ENCODE measurements at places on chromosomes 3 and 15.

- no peak for DNase-seq
Observed at GRCh38 chr15:99209326-99209725, 40.1 kb downstream of the TTC23 start.

DNA sequence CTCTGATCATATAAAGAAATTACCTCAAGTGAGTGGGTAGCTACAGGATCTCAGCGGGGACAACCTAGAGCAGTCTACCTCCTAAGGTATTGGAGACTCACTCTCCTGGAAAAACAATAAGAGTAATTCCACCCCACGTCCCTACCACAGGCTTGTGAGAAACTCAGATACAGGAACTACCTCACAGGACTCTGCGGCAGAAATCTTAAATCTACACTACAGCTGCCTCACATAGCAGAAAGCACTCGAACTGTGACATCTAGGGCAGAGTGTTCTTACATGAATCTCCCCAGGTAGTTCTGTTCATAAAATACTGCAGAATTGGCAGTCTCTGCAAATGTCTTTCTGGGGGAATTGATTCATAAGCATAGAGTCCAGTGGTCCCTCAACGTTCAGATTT lies 382.9 kb upstream of the IL12A start:
- DNase-seq = no peak

DNA sequence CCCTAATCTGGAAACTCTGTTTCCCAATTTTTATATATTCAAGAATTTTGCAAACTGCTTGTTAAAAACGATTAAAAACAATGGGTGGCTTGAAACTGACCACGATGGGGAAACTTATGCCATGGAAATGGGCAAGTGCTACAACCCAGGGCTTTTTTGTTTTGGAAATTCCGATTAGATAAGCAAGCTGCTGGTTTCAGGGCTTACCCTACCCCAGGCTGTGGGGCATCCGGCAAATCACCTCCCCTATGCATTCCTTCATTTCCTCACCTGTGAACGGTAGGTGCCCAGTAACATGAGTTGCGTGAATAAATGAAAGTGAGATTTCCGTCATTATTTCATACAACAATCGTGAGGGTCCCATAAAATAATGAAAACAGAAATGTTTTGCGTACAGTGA lies 34.3 kb downstream of the ST6GAL1 start:
- peak; percentile 69 for DNase-seq

- DNase-seq = peak; percentile 72
Observed at GRCh38 chr3:128787256-128788253, 61.6 kb downstream of the RAB7A start.

DNA sequence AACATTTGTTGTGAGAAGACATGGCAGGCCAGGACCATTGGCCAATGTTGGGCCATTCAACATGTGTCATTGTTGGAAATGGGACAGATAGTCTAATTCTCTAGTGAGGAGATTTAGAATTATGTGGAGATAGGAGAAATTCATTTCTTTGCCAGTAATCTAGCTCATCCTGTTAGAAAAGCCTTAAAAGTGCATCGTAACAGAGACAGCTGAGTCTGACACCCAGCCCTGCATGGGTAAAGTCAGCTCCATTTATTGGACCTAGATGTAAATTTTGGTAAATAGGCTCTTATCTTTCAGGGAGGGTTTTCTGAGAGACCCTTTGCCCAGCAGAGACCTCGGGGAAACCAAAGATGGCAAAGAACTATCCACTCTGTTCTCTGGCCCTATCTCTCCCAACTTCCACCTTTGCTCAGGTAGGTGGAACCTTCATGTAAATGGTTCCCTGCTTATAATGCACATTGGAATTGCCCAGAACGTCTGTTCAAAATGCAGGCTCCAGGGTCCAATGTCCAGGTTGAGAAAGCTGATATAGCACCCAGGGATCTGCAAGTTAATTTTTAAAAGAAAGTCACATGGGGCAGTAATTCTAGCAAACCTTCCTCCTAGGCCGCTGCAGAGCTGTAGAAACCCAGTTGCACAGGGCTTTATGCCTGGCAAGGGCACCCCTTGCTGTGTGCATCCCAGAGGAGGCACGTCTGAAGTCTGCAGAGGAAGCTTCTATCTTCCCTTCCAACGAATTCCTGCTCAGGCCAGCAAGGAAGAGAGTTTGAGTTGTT lies 365.9 kb upstream of the PROK2 start:
- DNase-seq = no peak

- no peak for DNase-seq
Observed at GRCh38 chr3:180142041-180142440, 105.3 kb upstream of the PEX5L start.

GRCh38 chr3:71547249-71548198 lies 36.0 kb downstream of the FOXP1 start:
- DNase-seq = peak; percentile 60

- DNase-seq = no peak
Observed at GRCh38 chr15:33846142-33846541, 122.2 kb upstream of the CHRM5 start.

DNA sequence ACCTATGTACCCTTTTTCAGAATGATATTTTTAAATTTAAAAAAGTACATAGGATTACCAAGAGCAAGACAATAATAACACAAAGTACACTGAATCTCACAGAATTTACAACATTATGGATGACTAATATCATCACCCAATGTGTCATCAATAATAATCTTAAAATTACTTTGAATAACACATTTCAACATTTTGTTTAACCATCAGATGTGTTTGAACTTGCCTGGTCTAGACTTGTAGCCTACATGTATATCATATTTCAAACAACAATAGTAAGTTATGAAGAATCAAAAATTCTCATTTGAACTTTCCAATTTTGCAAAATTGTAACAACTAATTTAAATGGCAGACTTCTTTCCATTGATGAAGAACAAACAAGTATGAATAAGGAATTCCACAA lies 15.1 kb downstream of the LRRC3B start:
- DNase-seq = no peak

DNA sequence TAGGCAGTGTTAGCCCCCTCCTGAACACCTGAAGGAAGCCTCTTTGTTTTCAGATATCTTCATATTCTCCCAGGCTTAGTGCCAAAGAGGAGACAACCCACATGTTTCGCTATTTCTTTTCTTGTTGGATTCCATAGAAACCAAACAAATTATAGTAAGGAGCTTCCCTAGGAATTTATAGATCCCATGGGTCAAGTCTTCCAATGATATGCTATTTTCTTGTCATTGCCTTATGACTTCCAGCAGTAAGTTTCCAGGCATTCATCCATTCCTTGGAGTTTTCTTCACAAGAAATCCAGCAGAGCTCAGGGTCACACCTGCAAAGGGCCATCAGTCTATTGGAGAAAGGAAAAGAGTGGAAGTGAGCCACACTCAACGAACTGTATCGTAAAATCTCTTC lies 9.9 kb upstream of the KCNMB2 start:
- no peak for DNase-seq

DNA sequence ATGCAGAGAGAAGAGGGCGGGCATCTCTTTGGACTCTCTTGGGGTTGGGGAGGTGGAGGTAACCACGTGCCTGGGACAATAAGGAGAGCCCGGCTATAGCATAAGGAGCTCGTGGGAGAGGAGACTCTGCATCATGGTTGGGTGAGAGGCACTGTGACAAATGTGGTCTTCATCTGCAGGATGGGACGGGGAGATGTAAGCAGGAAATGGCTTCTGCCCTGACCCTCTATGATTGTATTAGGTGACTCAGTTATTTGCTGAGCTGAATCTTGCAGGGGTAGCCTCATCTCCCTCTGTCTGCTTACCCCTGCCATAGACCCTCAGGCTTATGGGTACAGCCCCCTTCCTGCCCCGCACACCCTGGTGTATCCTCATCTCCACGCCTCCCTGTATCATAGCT lies 48.7 kb downstream of the CORO2B start:
- no peak for DNase-seq

- no peak for DNase-seq
Observed at GRCh38 chr15:39682366-39682765, 100.3 kb downstream of the FSIP1 start.

- no peak for DNase-seq
Observed at GRCh38 chr3:82676356-82677026, 915.0 kb upstream of the GBE1 start.

- DNase-seq = no peak
Observed at GRCh38 chr3:55630280-55630920, 143.3 kb upstream of the WNT5A start.

GRCh38 chr3:45841420-45841756 lies 531 bp downstream of the LZTFL1 start:
- peak; percentile 48 for DNase-seq

GRCh38 chr3:11248596-11248995 lies 23.6 kb upstream of the ATG7 start:
- no peak for DNase-seq

DNA sequence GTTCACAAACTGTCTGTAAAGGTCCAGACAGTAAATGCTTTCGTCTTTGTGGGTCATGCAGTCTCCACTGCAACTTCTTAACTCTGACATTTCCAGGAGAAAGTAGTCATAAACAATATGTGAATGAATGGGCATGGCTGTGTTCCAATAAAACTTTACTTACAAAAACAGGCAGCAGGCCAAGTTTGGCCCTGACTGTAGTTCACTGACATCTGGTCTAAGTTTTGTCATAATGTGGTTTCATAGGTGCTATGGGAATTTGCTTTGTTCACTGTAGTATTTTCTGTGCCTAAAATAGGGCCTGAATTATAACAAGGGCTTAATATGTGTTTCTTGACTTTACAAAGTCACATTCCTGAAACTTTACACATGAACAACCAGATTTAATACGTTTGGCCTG lies 186.0 kb upstream of the KBTBD8 start:
- DNase-seq = no peak

DNA sequence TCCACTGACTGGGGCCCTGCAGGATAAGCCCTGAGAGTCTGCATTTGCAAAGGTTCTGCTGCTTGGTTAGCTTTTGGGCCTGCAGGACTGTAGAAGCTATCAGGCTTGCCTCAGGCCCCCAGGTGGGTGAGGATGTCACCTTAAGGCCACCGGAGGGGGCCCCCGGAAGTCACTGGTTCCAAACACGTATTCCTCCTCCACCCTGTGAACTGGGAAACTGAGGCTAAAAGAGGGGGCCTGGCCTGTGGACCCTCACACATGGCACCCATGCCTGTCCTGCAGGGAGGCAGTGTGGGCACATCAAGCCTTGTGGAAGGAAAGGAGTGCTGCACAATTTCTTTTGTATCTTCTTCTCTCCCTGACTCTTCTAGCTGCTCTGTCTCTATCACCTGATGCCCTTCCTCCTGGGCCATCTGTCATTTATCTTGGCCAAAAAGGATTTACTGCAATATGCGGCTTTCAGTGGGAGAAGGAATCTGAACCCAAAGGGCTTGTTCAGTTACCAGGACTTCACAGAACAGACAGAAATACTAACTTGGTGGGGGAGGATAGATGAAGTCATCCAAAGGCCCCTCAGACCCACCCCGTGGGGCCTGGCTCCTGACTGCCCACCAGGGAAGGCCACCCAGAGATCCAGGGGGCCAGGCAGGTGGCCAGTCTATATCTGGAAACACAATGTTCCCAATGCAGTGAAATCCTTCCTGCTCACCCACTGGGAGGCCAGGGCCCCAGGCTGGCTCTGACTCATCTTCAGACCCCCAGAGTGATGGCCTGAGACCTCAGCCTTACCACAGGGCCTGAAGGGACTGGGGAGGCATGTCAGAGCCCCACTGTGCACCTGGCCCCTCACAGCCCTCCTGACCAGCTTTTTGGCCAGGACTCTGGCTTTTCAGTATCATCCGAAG lies 18.3 kb downstream of the UBAP1L start:
- DNase-seq = no peak

- DNase-seq = no peak
Observed at GRCh38 chr3:137963463-137963862, 46.5 kb upstream of the CLDN18 start.

- DNase-seq = no peak
Observed at GRCh38 chr3:152084441-152085158, 184.1 kb upstream of the MBNL1 start.

DNA sequence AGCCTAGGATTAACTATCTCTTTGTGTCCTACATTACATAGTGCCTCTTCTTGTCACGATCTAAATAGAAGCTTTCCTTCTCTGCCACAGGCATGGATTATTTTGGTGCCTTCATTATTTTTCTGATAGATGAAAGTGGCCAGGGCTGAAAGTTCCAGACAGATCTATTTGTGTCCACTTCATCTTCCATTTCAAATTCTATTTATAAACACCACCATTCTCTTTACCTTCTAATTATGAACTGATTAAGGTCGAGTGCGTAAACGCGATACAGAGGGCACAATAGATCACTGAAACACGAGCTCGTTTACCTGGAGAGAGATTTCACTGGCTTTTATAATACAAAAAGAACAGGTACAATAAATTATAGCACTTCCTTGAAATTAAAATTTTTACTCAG lies 105.0 kb downstream of the EDEM1 start:
- DNase-seq = no peak

DNA sequence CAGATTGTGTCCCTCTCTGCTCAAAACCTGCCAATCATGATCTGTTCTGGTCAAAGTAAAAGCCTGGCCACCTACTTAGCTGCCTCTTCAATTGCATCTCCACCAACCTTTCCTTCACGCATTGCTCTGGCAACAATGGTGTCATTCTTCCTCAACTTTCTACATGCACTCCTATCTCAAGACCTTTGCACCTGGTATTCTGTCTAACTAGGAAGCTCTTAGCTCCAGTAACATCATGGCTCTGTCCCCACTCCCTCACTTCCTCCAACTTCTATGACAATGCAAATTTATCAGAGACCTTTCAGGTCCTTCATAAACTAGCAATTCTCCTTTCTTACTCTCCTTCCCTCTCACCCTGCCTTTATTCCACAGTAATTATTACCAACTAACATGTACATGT lies 267.4 kb upstream of the ARL6 start:
- DNase-seq = no peak

DNA sequence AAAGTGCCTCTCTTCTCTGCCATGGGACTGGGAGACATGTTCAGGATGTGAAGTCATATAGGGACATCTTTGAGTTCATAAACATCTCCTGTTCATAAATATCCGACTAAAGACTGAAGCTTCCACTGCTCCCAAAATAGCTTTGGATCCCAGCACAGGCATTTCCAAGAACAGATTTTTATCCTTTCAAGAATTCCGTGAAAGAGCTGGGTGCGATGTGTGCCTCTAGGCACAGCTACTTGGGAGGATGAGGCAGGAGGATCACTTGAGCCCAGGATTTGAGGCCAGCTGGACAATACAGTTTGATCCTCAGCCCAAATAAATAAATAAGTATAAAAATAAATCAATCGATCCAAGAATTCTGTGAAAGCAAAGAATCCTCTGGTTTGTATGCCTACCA lies 6.7 kb upstream of the ISLR2 start:
- no peak for DNase-seq

DNA sequence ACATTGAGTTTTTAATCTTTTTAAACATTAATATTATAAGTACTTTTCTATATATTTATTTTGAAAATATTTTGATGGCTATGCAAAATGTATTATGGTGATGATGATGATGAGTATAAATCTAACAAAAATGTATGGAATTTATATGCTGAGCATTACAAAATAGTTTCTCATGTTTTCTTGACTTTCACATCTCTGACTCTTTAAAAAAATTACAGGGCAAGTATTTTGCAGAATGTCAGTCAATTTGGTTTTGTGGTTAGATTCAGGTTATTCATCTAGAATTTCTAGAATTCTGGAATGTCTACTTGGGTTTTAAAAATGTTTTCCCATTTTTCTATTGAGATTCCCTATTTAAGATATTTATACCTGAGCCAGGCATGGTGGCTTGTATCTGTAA lies 41.7 kb upstream of the ANP32A start:
- no peak for DNase-seq

All from suppressor macrophage treated with lipopolysaccharide for 1 hour (primary cell).